ENCODE measurements at places on chromosomes 5 and 9.

DNA sequence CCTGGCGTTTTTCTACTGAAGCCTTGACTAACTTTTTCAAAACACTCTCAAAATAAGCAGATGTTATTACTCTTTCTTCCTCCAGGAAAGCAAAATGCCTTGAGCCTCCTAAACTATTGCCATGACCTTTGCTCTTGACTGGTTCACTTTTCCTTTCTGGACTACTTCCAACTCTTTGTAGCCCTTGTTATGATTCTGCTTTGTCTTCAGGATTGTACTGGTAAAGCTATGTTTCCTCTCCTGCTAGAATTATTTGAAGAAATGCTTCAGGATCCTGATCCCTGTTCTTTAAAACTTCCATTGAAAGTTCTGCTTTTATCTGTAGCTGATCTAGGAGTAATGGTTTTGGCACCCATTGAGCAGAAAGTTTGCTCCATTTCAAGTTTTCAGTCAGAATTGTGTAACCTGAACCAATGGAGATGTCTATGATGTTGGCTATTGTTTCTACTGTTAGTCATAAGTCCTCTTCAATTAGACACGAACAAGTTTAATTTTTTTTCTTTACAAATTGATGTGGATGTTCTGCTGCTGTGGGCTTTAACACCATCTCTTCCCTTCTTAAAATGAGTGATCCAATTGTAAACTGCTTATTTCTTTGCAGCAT, 1356.4 kb downstream of the EFNA5 start:
- DNase-seq = no peak

- no peak for DNase-seq
Observed at GRCh38 chr9:119009249-119009648, 360.0 kb downstream of the BRINP1 start.

GRCh38 chr5:111229221-111229835, 5.1 kb downstream of the CAMK4 start:
- no peak for DNase-seq

DNA sequence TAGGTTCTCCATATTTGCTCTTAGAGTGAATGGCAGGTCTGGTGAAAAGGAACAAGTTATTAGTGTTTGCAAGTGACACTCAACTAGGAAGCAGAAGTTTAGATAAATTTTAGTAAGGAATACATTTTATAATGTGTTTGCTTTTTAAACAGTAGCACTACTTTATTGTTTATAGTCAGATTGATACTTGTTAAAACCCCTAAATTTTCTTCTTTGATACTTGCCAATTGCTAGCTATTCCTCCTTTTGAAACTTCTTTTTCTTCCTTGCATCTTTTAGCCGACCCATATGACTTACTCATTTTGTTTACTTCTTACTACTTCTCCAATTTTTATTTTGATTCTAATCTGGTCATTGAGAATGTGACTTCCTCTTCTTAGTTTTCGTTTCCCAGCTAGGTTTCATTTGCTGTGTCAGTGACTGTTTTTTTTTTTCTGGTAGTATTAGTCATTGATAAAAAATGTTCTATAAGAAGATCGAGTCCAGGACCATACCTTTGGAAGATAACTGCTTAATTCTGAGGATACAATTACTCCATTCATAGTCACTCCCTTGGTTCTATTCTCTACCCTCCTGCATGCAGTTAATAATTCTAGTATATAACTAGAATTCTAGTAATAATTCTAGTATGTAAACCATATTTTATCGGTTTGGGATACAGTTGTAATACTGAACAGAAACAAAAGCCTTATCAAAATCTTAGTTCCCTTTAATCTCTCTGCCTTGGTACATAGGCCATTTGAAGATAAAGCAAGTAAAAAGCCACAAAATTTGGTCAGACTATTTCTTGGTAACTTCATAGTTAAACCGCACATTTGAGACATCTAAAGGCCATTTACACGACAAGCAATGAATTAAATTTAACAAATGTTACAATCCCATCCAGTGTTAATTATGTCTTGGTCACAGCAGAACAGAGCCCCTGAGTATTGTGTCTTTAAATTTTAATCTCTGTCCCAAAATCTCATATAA, 2.8 kb upstream of the RICTOR start:
- DNase-seq = no peak

DNA sequence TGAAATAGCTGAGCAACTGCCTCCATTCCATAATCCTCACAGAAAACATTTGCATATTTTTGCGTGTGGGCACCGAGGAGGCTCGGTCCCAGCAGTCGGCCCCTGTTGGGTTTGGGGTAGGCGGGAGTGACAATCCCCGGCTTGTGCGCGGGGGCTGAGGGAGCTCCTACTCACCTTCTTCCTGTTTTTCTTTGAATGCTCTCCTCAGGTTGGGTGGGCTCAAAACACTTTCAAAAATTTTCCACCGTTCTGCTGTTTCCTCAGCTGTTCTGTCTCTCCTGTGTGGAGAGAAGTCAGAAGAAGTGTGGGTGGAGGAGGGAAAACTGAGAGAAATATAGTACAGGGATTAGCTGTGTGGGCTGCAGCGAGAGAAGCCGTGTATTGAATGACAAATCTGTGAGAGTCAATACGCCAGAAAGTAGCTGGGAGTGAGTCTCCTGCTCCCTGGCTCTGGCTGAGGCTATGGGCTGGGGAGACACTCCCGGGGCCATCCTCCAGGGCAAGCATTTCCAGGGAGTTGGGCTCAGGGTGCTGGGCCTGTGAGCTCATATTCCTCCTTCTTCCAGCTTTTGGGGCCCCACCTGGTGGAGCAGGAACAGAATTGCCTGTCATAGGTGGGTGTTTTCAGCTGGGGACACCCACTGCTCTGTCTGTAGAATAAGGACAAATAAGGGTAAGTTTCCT, 84.7 kb downstream of the CMYA5 start:
- no peak for DNase-seq

- DNase-seq = no peak
Observed at GRCh38 chr9:104748359-104749031, 1.0 kb downstream of the NIPSNAP3A start.

DNA sequence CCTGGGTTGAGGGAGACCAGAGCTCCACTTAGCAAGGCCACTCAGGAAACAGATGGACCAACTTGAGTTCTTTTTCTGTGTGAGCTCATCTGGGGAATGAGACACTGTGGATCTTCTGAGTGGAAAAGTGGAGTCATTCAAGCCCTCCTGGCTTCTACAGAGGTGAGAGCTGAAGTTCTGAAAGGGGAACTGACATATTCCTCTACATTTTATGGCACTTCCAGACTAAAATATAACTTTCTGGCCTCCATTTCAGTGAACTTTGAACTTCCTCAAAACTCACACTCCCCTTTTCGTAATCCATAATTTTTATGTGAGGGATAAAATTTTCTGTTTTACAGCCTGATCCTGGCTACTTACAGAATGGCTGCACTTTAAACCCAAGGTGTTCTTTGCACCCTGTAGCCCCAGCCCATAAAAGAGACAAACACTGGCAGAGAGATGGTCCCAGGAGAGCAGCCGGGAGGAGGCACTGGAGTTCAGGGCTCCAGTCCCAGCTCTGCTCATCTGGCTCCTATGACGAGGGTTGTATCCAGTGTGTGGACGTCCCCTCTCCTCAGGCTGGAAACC, 10.8 kb downstream of the SPAAR start:
- no peak for DNase-seq

DNA sequence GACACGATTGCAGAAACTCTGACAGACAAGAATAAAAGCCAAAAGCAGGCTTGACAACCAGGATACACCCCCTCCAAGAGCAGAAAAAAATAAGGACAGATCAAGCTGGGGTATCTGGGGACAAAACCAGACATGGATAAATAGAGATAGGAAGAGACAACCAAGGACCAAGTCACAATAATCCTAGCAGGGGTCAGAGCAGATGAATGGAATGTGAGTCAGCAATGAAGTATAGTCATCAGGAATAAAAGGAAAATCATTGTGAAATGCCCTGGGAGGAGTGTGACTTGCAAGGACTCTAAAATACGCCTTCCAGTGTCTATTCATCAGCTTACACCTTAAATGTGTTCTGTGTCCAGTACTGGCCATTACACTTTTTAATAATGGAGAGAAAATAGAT, 206.8 kb downstream of the CAAP1 start:
- DNase-seq = peak; percentile 10

DNA sequence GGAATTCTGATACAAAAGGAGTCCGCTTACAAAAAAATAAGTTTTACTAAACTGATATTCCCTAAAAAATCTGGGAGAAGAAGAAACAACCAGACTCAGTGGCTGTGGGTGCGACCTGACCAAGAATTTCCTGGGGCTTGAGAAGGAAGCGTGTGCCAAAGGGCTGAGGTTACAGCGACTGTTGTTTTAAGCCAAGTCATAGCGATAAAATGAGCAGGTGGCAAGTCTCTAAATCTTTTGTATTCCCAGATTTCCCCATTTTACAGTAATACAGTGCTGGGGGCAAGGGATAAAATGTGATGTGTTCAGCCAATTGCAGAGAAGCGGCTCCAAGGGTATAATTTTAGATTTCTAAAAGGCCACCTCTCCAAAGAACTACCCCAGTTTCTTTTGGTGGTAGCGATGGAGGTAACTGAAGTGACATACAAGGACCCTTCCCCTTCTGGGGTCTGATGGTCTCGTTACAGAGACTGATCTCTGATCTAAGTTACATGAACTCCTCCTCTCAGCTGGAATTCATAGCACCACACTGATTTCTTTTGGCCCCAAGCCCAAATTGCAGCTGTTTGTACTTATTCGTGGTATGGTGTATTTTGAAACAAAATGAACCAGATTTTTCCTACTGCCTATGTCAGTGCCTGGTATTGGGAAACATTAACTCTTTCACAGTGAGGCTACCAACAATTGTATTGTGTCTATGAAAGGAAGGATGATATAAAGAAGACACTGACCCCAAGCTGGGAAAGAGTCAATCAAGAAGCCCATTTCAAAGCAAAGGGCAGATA, 41.6 kb downstream of the LPAR1 start:
- no peak for DNase-seq

- DNase-seq = no peak
Observed at GRCh38 chr9:133576875-133577736, 32.1 kb downstream of the FAM163B start.

DNA sequence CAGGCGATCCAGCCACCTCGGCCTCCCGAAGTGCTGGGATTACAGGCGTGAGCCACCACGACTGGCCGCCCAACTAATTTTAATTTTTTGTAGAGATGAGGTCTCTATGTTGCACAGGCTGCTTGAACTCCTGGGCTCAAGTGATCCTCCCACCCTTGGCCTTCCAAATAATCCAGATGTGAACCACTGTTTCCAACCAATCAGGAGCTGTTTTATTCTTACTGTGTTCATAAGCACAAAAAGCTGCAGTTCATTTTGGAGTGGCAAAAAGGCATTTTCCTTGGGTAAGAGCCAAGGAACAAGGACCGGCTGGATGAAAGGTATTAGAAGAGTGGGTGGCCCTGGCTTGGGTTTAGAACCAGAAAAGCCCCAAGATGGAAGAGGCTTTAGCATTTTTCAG, 5.2 kb upstream of the SLC27A4 start:
- DNase-seq = no peak

GRCh38 chr9:92720807-92721535, 43.7 kb downstream of the BICD2 start:
- no peak for DNase-seq

DNA sequence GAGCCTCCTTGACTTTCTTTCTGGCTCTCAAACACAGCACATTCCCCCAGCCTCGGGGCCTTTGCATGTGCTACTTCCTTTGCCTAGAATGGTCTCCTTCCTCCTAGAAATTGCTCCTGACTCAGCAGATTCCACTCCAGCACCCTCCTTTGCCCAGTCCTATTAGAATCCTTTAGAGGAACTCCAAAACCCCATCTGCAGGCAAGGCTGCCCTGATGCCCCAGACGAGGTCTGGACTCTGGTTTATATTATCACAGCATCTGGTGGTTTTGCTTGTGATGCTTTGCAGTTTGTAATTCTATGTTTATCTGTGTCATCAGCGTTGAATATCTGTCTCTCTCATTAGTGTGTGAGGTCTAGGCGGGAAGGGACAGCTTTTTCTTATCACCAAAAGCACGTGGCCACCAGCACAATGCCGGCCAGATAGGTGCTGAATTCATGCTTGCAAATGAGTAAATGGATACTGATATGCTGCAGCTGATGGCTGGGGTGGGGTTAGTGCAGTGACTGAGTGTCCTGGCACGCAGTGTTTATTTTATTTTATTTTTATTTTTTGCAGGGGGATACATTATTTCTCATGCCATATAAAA, 30.0 kb upstream of the ANKH start:
- no peak for DNase-seq

GRCh38 chr5:33240558-33240957, 200.2 kb upstream of the TARS1 start:
- DNase-seq = no peak

DNA sequence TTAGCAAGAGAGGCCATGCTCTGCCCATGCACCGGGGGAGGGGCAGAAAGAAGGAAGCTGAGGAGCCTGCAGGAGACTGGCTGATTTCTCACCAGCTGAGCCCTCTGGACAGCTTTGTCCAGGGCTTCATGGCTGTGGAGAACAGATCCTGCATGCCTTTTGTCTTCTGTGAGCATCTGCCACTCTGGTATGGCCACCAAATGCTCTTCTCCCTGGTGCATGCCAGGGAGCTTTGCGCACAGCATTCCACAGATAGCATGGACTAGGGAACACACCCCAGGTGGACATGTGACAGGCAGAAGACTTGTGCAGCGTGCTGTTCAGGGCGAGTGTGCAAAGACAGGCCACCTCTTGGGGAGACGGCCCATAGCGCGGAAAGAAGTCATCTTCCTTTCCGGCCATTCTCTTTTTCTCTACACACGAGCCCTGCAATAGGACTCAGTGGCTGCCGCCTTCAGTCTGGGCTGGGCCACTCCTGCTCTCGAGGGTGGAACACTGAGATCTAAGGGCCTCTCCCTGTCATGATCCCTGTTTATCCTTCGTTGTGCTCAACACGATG, 56.7 kb downstream of the GADD45G start:
- no peak for DNase-seq

- no peak for DNase-seq
Observed at GRCh38 chr9:115671963-115672305, 481.7 kb upstream of the PAPPA start.

DNA sequence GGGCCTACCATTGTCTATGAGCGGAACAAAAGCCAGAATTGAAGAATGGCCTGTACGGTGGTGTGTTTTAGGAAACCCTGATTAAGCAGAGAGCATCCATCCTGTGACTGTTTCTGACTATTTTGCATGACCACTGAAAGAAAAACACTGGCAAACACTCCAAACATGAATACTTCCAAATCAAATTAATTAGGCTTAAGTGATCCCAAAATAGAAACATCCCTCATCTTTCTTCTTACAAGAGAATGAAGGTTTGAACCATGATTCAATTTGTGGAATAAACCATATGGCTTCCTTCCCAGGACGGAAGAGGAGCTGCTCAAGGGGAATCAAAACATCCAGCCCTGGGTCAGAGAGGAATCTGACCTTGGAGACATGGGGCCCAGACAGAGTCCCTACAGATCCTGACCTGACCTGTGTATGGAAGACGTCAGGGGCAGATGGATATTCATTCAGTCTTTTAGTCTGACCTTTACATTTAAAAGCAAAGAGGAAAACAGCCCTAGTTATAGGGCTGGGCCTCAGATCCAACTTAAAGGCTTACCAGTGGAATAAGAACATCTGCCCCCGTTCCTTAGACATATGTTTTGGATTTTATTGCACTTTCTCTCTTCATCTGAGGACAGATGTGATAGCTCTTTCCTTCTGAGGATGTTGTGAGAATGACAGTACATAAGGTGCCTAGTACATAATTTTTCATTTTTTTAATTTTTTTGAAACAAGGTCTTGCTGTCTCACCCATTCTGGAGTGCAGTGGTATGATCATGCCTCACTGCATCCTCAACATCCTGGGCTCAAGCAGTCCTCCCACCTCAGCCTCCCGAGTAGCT, 17.6 kb upstream of the RECK start:
- no peak for DNase-seq

All from foreskin melanocyte (primary cell).